ENCODE measurements at places on chromosomes 12 and 14.

DNA sequence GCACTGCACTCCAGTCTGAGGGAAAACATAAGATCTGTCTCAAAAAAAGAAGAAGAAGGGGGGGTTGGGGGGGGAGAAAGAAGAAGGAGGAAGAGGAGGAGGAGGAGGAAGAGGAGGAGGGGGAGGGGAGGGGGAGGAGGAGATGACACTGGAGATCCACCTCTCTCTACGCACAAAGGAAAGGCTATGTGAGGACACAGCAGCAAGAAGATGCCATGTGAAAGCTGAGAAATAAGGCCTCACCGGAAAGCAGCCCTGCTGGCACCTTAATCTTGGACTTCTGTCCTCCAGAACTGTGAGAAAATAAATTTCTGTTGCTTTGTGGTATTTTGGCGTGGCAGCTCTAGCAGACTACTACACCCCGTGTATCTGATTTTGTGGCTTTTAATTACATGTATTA, 477.9 kb downstream of the MED13L start:
- DNase-seq: no peak

DNA sequence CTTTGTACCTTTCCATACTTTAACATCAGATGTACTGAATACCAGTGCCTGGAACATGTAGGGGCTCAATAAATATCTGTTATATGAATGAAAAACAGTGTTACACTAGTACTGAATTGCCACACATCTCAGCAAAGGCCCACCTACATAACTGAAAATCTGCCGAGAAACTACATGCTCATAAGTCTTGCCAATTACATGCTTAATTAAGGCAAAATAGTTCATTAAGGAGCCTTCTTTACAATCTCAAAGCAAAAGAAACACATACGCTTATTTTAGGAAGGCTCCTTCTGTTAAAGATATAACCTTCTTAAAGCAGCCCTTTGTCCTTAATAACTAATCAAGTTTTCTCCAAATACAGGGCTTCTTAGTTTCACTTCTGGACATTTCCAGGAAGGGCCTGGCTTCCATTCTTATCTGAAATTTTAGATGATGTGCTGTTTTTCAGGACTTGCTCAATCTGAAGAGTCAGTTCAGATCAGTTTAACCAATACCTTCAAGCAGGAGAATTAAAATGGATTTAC, 11.5 kb downstream of the LIMA1 start:
- no peak for DNase-seq

- DNase-seq: no peak
Measured at GRCh38 chr12:53182903-53183302, 2.2 kb upstream of the CSAD start.

DNA sequence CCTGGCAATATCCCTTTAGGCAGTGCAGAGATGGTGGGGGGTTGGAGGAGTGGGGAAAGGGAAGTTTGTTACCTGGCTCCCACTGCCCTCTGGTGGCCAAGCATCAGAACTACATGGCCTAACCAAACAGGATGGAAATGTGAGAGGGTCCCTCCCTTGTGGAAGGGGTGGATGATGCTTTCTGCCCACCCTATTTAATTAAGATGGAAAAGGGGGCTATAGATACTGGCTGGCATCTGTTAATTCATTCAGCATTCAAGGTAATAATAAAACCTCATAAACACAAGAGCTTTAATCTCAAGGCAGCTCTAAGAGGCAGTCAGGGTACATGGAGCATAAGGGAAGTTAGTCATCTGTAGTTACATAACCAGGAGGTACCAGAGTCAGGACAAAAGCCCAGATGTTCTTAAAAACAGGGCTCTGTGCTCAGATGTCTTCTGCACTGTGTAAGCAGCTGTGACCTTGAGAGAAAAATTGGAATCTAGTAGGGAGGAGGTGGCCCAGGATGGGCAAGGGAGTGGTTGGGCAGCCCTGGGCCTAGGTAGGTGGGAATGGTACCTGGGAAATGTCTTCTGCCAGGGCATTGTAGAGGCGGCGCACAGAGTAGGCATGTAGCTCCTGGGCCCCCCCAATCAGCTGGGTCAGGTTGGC, 4.6 kb downstream of the AP1G2 start:
- DNase-seq: peak; percentile 55

DNA sequence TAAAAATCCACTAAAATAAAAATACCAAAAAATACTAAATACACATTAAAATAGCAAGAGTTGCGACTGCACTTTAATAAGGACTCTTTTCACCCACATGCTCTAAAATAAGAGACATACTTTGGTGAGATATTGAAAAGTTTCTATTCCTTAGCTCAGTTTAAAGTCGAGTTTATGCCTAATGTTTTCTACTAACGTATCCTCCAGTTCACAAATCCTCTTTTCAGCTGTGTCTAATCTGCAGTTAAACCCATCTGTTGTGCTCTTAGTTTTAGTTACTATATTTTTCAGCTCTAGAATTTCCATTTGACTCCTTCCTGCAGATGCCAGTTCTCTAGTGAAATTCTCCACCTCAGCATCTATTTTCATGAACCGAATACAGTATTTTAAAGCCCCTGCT, 63.8 kb downstream of the CDK17 start:
- no peak for DNase-seq

DNA sequence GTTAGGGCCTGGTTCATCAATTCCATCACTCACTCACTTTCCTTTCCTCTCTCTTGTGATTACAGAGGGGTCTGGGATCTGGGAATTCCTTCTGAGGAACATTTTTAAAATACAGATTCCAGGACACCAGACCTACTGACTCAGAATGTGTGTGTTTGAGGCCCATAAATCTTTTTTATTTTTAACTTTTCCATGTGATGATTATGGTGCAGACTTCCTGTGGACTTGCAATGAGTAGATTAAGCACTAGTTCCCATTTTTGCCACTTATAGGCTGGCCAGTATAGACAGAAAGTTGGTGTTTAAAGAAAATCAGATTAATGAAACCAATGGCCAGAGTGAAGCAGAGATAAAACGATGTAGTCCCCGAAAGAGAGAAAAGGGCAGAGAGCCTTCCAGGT, 28.1 kb downstream of the SLC41A2 start:
- no peak for DNase-seq

DNA sequence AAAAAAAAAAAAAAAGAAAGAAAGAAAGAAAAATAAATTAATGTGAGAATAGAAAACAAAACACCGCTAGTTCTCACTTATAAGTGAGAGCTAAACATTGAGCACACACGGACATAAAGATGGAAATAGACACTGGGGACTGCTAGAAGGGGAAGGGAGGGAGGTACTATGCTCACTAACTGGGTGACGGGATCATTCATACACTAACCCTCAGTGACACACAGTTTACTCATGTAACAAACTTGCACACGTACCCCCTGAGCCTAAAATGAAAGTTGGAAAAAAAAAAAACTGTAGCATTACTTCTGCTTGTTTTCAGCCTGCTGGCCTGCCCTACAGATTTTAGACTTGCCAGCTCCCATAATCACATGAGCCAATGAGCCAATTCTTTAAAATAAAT, 10.5 kb upstream of the PRMT5 start:
- no peak for DNase-seq
